ENCODE measurements at places on chromosomes 13 and 19.

- DNase-seq: no peak
Observed at GRCh38 chr19:37221136-37221535, 3.1 kb downstream of the ZNF383 start.

DNA sequence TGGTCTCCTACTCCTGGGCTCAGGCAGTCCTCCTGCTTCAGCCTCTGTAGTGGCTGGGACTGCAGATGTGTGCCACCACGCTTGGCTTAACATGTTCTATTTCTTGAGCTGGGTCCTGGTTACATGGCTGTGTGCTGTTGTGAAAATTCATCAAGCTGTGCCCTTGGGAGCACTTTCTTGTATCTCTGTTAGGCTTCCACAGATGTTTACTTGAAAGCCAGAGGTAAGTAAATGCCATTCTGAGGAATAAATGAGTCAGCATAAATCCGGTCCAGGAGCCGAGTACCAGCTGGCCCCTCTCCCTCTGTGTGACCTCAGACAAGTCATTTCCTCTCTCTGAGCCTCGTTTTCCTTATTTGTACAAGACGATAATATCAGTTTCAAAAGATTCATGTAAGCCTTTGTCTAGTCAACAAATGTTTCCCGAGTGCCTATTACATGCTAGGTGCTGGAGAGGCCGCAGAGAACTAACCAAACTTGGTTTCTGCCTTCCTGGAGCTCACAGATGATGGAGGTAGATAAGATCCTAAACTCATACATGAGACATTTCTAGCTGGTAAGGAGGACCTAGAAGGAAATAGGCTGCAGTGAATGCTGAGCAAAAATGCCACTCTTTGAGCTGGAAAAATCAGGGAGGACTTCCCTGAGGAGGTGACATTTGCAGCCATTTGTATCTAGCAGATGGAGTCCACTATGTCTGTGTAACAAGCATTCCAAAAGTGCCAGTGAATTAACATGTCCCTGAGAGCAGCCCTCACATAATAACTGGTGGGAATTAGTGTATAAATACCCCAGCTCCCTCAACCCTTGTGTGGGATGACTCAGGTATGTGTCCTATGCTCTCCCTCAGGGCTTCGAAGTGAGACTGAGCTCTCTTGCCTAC lies 2.7 kb upstream of the RASAL3 start:
- DNase-seq: no peak

DNA sequence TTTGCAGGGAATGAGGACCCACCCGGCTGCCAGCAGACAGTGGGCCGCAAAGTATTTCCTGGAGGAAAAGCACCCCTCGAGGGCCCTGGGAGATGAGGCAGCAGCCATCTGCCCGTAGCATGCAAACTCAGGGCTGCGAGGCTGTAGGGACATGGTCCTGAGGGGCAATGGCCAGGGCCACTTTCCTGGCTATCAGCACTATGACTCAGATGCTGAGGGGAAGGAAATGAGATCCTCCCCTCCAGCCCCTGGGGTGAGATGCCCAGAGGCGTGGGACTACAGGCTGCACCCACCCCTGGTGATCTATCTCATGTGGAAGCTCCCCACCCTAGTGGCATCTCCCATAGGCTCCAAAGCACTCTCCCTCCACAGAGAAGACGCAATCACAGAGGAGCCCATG lies 80.1 kb downstream of the SLC7A1 start:
- DNase-seq: no peak

DNA sequence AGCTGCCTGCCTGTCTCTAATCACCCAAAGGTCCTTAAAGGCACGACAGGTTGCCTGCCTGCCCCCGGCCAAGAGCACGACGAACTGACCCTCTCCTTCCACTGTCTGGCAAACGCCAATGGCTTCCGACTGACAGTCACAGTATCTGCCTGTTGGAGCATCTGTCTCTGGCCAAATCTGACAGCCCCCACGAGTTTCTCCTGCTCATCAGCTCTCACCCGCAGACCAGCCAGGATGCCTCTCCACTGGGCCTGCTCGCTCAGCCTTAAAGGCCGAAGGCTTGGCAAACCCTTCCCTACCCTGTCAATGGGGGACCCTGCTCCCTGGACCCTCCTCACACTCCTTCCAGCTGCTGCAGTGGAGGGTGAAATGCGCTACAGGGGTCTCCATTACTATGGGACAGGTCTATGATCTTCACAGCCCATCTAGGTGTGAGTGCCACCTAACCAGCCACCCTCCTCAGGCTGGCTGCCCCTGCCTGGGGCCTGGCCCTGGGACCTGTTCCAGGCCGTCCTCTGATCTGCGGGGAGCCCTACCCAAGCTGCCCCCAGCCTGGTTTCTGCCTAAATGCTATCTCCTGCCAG lies 932 bp downstream of the FAM83E start:
- no peak for DNase-seq

DNA sequence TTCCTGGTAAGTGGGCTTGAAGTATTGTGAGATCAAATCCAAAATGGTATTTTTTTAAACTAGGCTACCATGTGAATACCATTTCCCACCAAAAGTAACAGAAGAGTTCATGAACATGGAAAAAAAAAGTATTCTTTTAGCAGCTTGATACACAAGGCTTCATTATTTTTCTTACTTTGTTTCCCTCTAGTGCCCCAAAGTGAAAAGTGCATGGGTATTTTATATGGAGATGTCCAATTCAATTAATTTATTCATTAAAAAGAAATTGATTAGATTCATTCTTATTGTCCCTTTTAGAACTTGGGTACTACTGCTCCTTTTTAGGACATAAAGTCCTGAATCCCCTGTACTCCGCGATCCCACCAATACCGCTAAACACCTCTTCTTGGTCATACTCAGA lies 28.6 kb upstream of the SCEL start:
- DNase-seq: no peak

DNA sequence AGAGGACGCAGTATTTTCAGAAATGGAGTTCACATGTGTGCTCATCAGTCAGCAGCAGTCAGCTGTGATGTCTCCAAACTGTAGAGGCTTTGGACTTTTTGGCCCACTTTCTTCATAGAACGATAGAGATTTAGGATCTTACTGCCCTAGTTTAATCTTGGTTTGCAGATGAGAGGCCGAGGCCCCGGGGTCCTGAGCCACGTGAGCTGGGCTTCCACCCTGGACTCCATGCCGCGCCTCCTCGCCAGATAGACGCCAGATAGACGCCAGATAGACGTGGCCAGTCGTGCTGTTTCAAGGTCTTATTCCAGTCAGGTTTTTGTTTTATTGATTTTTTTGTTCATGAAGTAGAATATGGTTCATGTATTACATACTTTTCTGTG lies 11.7 kb upstream of the MCF2L start:
- DNase-seq: no peak

DNA sequence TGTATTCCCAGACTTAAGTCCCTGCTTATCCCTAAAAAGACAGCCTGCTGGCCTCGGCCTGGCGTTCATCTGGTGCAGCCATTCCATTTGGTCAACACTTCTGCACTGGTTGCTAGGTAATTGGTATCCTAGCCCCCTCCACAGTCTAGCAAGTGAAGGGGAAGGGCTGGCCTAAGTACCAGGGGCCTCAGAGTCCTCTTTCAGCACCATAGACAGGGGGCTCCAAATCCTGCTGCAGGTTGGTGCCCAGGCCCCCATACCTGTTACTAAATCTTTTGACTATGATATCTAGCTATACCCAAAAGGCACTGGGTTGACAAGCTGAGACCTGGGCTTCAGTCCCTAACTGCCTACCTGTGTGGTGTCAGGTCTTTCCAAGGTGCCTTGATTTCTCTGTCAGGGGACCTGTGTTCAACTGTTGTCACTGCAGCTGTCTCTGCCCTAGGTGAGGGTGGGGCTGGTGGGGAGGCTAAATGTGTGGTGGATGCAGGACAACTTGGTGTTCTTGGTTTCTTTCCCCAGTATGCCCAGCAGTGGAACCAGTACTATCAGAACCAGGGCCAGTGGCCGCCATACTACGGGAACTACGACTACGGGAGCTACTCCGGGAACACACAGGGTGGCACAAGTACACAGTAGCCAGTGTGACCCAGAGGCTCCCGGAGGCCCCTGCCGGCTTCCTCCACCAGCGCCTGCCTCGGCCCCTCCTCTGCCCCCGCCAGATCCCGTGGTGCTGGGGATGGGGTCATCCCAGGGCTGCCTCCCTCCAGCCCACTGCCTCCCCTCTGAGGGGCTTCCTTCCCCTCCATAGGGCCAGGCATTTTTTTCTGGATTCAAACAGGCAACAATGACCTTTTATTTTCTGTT lies 3.8 kb upstream of the CCDC97 start:
- no peak for DNase-seq

Data from activated T-cell treated with anti-CD3 and anti-CD28 coated beads for 4 hours (primary cell).